Stimulated activated CD8-positive, alpha-beta memory T cell treated with anti-CD3 and anti-CD28 coated beads, Interleukin-15, amount 100 ng/mL, for 24 hours (primary cell): ENCODE measurements at places on chromosomes 16 and 17.

DNA sequence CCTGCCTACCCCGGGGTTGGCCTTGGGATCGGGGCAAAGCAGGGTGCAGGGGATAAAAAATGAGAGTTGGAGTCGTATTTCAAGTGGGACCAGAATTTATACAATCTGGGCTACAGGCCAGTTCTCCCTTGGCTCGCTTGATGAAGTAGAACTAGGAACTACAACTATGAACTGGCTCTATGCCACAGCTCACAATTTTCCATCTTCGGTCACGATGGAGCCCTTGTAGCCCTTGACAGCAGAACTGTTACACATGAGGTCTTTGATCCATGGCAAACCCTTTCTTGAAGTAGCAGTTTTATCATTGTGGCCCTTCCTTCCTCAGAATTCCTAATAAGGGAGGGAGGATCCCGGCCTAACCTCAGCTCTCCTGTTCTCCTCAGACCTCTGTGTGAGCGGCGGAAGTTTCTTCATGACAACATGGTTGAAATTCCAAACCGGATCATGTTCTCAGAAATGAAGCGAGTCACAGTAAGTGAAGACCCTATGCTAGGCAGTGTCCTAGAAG lies 17.1 kb downstream of the LIG3 start:
- no peak for DNase-seq

GRCh38 chr17:30547778-30548573 lies 70.8 kb downstream of the GOSR1 start:
- DNase-seq = no peak

DNA sequence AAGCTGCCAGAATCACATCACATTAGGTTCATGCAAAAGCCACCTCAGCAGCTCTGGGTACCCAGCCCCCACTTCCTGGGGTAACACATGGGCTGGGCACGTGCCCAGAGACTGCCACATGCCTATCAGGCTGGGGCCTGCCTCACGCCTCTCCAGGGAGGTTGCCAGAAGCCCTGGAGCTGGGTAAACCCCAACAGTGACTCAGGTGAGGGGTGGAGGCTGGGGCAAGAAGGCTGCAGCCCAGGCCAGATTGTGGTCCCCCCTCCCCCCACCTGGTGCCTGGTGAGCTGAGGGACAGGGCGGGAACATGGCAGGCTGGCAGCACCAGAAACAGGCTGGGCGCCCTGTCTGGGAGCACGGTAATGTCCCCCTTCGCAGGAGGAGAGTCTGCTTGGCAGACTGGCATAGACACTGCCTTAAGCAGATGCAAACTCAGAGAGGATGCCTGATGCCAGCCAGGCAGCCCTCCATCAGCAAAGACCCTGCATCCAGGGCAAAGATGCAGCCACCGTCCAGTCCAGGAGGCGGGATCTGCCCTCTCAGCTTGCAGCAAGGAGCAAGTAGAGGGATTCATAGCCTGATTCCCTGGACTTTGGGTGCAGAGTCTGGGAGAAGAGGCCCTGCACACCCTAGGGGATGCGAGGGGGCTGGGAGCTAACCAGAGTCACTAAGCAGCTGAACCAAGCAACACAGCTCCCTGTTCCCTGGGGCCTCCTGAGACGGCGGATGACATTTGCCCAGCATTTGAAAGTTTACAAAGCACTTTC lies 28.8 kb downstream of the NGFR start:
- DNase-seq = no peak

DNA sequence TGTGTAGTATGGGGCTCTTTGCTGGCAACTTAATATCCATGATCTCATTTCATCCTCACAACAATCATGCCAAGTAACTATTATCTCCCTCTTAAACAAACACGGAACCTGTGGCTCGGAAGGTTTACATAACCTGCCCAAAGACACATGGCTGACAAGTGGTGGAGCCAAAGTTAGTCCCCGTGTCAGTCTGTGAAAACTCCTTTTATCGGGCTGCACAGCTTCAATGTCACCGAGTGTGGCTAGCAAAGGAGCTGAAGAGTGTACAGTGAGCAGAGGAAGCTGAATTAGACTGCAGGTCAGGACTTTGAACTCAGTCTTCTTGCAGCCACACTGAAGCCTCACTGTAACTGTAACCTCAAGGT lies 80.3 kb downstream of the PARN start:
- DNase-seq = no peak

- DNase-seq = no peak
Observed at GRCh38 chr16:79713609-79714309, 113.2 kb upstream of the MAF start.

DNA sequence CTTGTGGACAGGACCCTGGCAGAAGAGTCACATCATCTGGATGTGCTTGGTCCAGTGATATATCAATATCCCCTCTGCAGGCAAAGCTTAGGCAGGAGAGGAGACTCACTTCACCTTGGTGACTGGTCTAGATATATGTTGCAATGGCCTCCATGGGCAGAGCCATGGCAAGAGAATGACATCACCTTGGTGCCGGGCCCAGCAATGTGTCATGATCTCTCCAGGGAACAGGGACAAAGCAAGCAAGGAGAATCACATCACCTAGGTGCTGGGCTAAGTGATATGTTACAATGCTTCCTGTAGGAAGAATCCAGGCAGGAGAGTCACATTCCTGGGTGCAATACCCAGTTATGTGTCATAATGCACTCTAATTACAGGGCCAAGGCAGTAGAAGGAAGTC lies 2106.2 kb downstream of the TP53TG3F start:
- no peak for DNase-seq

- DNase-seq = no peak
Observed at GRCh38 chr17:57442914-57443571, 186.7 kb downstream of the MSI2 start.

- DNase-seq = no peak
Observed at GRCh38 chr17:55664287-55664686, 58.4 kb downstream of the TMEM100 start.

DNA sequence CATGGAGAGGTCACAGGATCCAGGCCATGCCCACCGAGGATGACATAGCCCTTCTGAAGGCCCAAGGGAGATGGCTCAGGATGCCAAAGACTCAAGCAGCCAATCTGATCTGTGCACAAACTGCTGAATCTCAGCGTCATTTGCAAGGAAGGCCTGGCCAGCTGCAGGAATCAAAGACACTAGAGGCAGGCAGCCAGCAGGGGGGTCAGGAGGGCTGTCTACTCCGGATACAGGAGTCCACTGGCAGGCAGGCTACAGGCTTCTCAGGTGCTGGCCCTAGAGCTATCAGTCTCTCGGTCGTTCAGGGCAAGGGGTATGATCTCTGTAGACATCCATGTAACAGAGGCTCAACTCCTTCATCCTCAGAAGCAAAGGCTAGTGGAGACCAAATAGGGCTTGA lies 1735.3 kb downstream of the TP53TG3F start:
- DNase-seq = no peak

DNA sequence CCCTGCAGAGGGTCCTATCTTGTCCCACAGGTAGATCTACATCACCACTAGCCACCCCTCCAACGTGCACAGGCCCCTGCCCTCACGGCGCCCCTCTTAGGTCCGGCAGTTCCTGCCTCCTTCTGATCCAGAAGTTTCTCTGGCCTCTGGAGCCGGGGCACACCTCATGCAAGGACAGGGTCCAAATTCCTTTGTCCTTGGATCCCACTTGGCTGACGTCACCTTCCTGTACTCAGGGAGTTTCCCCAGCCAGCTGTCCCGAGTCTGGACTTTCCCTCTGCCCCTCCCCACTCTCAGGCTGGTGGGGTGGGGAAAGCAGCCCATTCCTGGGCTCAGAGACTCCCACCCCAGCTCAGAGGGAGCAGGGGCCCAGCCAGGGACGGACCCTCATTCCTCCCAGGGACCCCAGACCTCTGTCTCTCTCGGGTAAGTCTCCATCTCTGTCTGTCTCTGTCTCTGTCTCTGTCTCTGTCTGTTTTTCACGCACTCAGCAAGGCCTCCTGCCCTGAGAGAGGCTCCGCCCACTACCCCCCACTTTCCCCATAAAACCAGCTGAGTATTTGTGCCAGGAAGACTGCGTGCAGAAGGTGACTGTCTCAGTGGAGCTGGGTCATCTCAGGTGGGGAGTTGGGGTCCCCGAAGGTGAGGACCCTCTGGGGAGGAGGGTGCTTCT lies at the start of gene IL32:
TSS of gene IL32 (plus strand) at position 572 of the 673 bp plus-strand sequence. CDS start 172 bp downstream, outside the sequence.
- no peak for DNase-seq

DNA sequence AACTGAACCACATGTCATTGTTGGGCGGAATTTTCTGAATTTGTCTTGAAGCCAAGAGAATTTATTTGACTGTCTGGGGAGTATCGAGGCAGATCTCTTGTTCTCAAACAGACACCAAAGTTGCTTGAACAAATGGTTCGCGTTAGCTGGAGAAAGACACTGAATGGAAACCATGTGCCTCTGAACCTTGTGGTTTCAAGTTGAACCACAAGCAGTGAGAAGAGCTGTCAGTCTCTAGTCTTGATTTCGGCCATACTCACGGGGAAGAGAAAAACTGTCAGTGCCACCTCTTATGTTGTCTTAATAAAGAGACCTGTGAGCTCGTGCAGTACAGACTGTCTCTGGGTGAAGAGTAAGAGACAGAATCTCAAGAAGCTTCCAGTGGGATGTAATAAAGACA lies 886.5 kb upstream of the SOX9 start:
- no peak for DNase-seq

DNA sequence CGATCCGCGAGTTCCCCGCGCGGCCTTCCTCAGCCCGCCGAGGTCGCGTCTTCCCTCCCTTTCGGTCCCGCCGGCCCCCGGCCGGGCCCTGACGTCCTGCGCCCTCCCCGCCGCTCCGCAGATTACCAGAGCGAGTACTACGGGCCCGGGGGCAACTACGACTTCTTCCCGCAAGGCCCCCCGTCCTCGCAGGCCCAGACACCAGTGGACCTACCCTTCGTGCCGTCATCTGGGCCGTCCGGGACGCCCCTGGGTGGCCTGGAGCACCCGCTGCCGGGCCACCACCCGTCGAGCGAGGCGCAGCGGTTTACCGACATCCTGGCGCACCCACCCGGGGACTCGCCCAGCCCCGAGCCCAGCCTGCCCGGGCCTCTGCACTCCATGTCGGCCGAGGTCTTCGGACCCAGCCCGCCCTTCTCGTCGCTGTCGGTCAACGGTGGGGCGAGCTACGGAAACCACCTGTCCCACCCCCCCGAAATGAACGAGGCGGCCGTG lies 5.4 kb downstream of the LHX1 start:
- DNase-seq = no peak

- DNase-seq = no peak
Observed at GRCh38 chr17:7932949-7933348, 943 bp downstream of the CNTROB start.

DNA sequence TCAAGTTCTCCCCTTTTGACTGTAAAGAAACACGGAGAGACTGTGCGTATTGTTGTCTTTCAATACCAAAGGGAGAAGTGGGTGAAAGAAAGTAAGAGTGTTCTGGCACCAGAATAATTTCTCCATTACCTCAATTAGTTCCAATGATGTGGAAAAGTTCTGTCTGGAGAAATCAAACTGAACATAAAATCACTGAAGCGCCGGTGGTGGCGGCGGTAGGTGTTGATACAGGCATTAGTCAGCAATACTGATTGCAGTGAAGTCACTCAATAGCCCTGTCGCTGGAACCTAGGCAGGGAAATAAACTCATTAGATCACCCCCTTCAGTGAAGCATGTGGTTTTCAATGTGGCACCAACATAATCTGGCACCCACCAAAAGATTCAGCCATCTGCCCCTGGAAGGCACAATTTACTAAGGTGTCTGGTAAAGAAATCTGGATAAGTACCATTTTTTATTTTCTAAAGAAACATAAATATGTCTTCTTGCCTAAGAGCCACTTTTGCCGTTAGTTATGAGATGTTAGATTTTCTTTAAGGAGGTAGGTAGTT lies 274.2 kb upstream of the SOX9 start:
- DNase-seq = no peak

GRCh38 chr17:5226940-5227878 lies 7.5 kb downstream of the SCIMP start:
- no peak for DNase-seq
